ENCODE measurements at places on chromosomes 5 and 9. TPM values are rescaled to one million over a fixed set of nuclear protein-coding genes. Genes with fewer than 3 reads are reported as not detected.

The STPG3 gene
- total RNA-seq, result 1.2 TPM

The PCDHGA7 gene
- total RNA-seq, result 0.22 TPM

The DMRT3 gene
- not detected for total RNA-seq

The NAIP gene
- total RNA-seq, result 7.8 TPM

The LTC4S gene
- total RNA-seq, result 1.7 TPM

GRCh38 chr5:104942735-104943134, 1380.1 kb upstream of the NUDT12 start:
- H3K27me3 ChIP-seq, result no peaks in the 10 kb centered on the region
- no peaks in the 10 kb centered on the region for H3K36me3 ChIP-seq
- DNase-seq, result no peak
- H3K4me3 ChIP-seq, result no peak overlapping the region

GRCh38 chr9:131606896-131607567, 61.7 kb downstream of the PRRT1B start:
- H3K4me3 ChIP-seq, result no peak overlapping the region
- H3K4me1 ChIP-seq, result peaks cover 4% of the 10 kb centered on the region
- no peaks in the 10 kb centered on the region for H3K27me3 ChIP-seq
- H3K36me3 ChIP-seq, result peaks cover 41% of the 10 kb centered on the region
- DNase-seq, result no peak

- no peak overlapping the region for H3K4me3 ChIP-seq
- H3K36me3 ChIP-seq, result no peaks in the 10 kb centered on the region
- H3K4me1 ChIP-seq, result no peaks in the 10 kb centered on the region
- H3K27ac ChIP-seq, result no peak overlapping the region
- H3K27me3 ChIP-seq, result peaks cover 17% of the 10 kb centered on the region
Measured at GRCh38 chr5:71705421-71705820, 13.7 kb upstream of the CARTPT start.

- peaks cover 49% of the 10 kb centered on the region for H3K36me3 ChIP-seq
- H3K4me3 ChIP-seq, result no peak overlapping the region
- DNase-seq, result no peak
- no peaks in the 10 kb centered on the region for H3K27me3 ChIP-seq
Measured at GRCh38 chr9:132644251-132644650, 25.5 kb downstream of the DDX31 start.

DNA sequence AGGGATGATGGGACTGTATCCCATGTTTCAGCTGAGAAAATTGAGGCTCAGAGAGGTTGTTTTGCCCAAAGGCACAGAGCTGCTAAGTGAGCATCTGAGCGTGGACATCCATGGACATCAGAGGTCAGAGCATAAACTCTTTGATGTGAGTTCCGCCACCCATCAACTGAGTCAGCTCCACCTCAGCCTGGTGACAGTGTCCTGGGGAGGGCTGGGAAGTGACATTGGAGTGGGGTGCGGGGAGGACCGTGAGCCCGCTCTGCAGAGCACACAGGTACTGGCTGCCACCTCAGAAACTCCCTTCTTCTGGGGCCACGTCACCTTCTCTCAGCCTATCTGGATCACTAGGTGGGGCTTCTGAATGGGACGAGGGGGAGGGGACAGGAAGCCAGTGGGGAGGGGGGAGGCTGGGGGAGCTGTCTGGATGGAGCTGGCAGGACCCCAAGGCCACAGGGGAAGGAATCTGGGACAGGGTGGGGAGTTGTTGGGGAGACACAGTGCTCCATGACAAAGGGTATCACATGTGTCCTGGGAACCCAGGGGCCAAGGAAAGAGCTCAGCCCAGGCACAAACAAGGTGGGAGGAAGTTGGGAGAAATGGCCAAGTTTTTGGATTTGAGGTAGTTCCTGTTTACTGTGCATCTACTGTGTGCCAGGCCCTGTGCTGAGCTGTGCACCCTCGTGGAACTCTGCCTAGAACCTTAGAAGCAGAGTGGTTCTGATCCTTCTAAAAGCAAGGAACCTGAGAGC, 2.5 kb downstream of the LAMC3 start:
- H3K36me3 ChIP-seq, result no peaks in the 10 kb centered on the region
- H3K4me3 ChIP-seq, result no peak overlapping the region
- peaks cover 19% of the 10 kb centered on the region for H3K27me3 ChIP-seq

- no peak overlapping the region for H3K27ac ChIP-seq
- H3K36me3 ChIP-seq, result peaks cover 28% of the 10 kb centered on the region
- H3K4me1 ChIP-seq, result peaks cover 45% of the 10 kb centered on the region
Measured at GRCh38 chr5:65801352-65801783, 79.4 kb downstream of the NLN start.

GRCh38 chr9:2241461-2241835, 226.3 kb downstream of the SMARCA2 start:
- H3K27ac ChIP-seq, result no peak overlapping the region
- H3K27me3 ChIP-seq, result peaks cover 37% of the 10 kb centered on the region
- DNase-seq, result no peak
- H3K36me3 ChIP-seq, result peaks cover 1% of the 10 kb centered on the region

GRCh38 chr9:124045076-124045829, 33.7 kb downstream of the LHX2 start:
- H3K27me3 ChIP-seq, result peaks cover 46% of the 10 kb centered on the region
- H3K4me3 ChIP-seq, result no peak overlapping the region
- no peak overlapping the region for H3K27ac ChIP-seq
- no peak for DNase-seq

All from activated T-helper 1 cell treated with anti-CD3 and anti-CD28 coated beads, Interleukin-12 subunit alpha, Interleukin-12 subunit beta, Interleukin-2, Interleukin-4 antibody, amounts not matched to agents 30 ng/mL and 10 ng/mL and 1 ng/mL, durations not matched to agents 14 hours and 24 hours and 36 hours (primary cell).